ENCODE measurements at places on chromosomes 1 and 21. TPM values are rescaled to one million over a fixed set of nuclear protein-coding genes. Genes with fewer than 3 reads are reported as not detected.

DNA sequence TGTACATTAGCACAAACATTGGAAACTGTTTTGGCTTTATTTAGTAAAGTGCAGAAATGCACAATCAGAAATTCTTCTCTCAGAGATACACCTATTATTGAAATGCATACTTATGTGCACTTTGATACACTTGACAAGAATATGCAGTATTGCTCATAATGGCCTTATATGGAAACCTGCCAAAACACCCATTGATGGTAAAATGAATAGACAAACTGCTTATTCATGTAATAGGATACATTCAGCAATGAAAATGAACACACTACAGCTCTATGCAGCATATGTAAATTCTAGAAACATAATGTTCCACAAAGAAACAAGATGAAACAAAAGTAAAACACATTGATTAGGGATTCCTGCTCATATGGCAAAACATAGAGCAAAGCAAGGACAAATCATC lies 223.9 kb downstream of the S1PR1 start:
- DNase-seq, result no peak

DNA sequence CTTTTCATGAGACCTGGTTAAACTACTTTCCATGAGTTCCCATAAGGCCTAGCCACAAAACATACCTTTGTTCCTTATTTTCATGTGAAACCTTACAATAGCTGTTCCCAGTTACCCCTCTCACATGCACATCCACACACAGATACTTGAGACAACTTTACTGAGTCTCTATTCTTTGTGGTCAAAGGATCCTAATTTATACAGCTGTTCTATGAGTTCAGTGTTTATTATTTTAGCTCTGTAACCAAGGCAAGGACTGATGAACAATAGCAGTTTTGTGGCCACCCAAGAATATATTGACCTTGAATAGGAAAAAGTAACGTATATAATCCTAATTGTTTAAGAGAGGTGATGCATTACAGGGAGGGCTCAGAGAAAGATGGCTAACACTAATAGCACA lies 160.5 kb upstream of the CACYBP start:
- DNase-seq, result no peak

DNA sequence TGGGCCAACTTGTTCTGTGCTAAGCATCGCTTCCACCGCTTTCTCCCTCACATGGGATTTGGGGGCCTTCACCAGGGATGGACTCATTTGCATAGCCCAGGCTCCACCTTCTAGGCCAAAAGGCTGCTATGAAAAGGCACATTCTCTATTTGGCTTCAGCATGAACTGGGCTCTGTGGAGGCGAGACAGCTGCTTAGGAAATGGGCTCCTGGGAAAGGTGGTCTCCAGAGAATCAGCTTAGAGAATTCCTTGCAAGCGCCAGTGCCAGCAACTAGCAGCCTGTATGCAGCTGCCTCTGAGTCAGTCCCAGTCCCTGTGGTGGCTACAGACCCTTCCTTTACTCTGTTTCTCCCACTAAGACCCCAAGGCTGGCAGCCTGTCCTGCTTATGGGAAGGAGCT lies 214.5 kb downstream of the HIVEP3 start:
- DNase-seq, result no peak

DNA sequence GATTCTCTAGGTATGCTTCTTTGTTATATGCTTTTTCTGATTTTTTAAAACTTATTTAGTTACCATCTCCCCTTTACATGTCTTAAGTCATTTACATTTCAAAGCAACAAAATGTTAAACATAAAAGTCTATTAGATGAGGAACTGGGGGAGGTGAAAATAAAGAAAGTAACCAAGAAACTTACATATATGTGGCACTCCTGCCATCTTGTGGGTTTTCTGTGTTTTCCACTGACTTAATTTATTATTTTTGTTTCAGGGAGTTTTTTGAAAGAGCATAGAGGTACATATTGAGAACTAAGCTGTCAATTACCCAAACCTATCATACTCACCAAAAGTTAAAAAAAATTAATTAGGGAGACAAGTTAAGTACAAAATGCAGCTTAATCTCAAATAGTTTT lies 1531.1 kb downstream of the MRPL39 start:
- DNase-seq, result no peak

DNA sequence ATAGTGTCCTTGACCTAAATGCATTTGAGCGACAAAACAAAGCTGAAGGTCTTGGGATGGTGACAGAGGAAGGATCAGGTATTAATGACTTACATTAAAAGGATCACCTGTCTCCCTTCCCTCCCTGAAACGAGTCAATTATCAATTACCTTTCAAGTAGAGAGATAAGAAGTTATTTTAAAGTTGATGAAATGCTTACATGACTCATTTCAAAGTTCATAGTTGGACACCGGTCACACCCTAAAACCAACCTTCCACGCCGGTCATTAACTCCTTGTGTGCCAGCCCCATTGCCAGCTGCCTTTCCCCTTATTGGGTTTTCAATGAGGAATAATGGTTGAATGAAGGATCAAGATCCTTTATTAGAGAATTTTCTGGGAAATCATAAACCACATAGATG lies 129.8 kb downstream of the ZP4 start:
- DNase-seq, result no peak

GRCh38 chr1:2170211-2170610 lies 24.4 kb downstream of the FAAP20 start:
- DNase-seq, result no peak

DNA sequence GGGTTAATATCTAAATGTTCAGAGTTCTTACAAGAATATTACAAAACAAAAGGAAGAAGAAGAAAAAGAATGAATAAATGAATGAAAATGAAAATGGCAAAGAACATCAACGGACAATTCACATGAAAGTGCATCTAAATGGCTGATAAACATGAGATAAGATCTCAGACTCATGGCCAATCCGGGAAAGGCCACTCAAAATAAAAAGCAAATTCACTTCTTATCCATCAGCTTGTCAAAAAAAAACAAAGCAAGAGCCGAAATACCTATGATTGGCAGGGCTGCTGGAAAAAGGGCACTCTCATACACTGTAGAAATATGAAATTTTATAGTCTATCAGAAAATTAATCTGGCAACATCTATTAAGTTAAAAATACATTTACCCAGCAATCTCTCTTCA lies 103.6 kb upstream of the EDEM3 start:
- no peak for DNase-seq

DNA sequence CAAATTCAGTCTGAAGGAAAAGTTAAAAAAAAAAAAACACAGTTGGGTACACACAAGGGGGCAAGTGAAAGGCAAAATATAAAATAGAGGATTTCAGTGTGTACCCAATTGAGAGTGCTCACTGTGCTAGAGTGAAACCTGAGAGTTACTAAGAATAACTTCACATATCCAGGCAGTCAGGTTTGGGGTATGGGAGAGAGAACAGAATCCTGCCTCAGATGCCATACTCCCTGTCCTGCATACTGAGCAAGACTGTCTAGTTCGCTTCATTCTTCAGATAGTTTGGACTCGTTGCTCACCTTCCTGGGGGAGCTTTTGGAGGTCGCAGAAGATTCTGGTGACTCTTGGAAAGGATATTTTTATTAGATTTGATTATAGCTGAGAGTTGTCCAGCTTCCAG lies 20.4 kb downstream of the CEP85 start:
- no peak for DNase-seq

GRCh38 chr1:3717715-3718601 lies 34.3 kb upstream of the CCDC27 start:
- no peak for DNase-seq

- no peak for DNase-seq
Observed at GRCh38 chr1:79362470-79362869, 355.9 kb upstream of the ADGRL4 start.

- DNase-seq, result no peak
Observed at GRCh38 chr21:28357743-28358142, 634.9 kb downstream of the LTN1 start.

GRCh38 chr1:96865731-96866685 lies 144.4 kb downstream of the PTBP2 start:
- no peak for DNase-seq

DNA sequence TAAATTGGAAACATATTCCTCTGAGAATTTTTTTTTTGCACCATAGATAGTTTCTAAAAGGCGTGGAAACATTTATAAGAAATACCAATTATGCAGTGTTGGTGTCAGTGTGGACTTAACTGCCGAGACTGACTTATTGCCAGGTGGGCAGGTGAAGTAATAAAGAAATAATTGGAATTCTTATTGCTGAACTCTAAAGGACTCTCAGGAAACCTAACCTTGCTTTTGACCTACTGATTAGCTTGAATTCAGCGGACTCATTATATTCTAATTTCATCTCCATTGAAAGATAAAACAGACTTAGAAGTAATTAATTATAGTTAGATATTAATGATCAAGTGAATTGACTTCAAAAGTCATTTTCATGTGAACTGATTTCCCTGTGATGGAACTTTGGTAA lies 26.3 kb downstream of the KCNK1 start:
- DNase-seq, result no peak

- DNase-seq, result no peak
Observed at GRCh38 chr1:193435781-193436180, 249.4 kb upstream of the B3GALT2 start.

GRCh38 chr1:115302390-115302961 lies 35.6 kb downstream of the NGF start:
- no peak for DNase-seq

DNA sequence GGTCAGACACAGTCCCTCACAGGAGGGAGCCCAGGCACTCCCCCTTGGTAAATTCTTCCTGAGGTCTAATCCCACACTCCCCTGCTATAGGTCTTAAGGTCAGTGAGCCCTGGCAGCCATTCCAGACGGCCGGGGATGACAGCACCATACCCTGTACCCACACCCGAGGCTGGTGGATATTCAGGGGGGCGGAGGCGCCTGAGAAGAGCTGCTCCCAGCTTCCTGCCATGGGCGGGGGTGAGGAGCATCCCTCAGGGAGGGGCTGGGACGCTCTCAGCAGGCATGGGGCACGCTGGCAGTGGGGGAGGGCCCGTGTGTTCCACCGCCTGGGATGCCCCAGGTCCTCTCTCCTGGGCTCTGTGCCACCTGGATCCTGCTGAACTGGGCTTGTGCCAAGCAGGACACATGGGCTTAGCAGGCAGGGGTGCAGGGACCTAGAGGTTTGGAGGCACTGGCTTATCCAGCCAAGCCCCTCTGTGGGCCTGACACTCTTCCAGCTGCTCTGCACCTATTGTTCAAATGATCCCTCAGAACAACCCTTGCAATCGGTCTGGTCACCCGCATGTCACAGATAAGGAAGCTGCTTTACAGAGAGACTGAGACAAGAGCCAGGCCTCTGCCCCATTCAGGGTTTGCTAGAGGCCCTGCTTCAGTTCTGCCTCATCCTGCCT lies 5.7 kb upstream of the ADGRB2 start:
- no peak for DNase-seq

- no peak for DNase-seq
Observed at GRCh38 chr1:75625795-75626194, 14.9 kb upstream of the SLC44A5 start.

- no peak for DNase-seq
Observed at GRCh38 chr1:72003092-72003491, 279.2 kb downstream of the NEGR1 start.

GRCh38 chr1:89725631-89726030 lies 92.7 kb downstream of the LRRC8C start:
- DNase-seq, result no peak

DNA sequence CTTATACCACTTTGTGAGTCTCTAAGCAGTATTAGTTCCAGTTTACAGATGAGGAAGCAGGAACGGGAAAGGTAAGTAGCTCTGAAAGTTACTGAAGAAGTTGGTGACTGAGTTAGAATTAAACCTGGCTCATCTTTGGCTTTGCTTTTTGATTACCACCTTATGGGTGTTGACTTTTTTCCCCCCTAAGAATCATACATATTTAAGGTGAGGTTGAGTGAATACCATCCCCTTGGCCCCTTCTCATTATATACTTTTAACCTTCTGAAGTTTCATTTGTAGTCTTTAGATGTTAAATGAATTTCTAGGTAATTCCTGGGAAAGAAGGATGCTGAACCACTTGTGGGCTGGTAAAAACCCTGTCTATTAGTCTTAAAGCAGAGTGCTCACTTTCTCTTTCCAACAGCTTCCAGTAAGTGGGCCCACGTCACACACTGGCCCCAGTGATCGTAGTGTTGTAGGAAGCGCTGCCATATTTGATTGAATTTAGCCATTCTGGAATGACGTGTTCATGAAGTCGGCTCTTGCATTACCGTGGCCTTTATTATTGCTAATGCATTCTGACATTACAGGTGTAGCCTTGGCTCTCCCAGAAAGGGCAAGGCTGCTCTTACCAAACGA lies 46.9 kb downstream of the PEX14 start:
- no peak for DNase-seq

VPS72 gene
- total RNA-seq, result 23.6 TPM

FCGR1A gene
- not detected for total RNA-seq

CFAP74 gene
- 1.1 TPM for total RNA-seq

CFHR4 gene
- total RNA-seq, result not detected

TBX19 gene
- total RNA-seq, result 1.1 TPM

FCRL1 gene
- total RNA-seq, result 6.2 TPM

NBL1 gene
- total RNA-seq, result 187 TPM

CATSPERE gene
- total RNA-seq, result not detected

PDXK gene
- total RNA-seq, result 83.3 TPM

GFI1 gene
- total RNA-seq, result 15.5 TPM

All from Peyer's patch (tissue), 4 donors.